Hepatocyte (in vitro differentiated cells): ENCODE measurements at places on chromosomes 12 and 14. TPM values are rescaled to one million over a fixed set of nuclear protein-coding genes. Genes with fewer than 3 reads are reported as not detected.

The RNASE7 gene
- total RNA-seq = not detected in 2 replicates

The TAS2R50 gene
- 1.5 and 2.0 TPM in 2 replicates for total RNA-seq

DNA sequence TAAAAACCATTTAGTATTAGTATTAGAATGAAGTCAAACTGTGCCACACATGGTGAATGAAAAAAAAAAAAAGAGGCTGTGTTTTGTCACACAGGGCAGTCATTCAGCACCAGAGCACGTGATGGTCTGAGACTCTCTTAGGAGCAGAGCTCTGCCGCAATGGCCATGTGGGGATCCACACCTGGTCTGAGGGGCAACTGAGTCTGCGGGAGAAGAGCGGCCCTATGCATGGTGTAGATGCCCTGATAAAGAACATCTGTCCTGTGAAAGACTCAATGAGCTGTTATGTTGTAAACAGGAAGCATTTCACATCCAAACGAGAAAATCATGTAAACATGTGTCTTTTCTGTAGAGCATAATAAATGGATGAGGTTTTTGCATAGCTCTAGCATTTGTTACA is 12.2 kb upstream of the BDKRB1 start:
- H3K4me3 ChIP-seq = no peak overlapping the region
- H3K27me3 ChIP-seq = no peaks in the 10 kb centered on the region
- no peaks in the 10 kb centered on the region for H3K36me3 ChIP-seq
- peaks cover 22% of the 10 kb centered on the region for H3K4me1 ChIP-seq

DNA sequence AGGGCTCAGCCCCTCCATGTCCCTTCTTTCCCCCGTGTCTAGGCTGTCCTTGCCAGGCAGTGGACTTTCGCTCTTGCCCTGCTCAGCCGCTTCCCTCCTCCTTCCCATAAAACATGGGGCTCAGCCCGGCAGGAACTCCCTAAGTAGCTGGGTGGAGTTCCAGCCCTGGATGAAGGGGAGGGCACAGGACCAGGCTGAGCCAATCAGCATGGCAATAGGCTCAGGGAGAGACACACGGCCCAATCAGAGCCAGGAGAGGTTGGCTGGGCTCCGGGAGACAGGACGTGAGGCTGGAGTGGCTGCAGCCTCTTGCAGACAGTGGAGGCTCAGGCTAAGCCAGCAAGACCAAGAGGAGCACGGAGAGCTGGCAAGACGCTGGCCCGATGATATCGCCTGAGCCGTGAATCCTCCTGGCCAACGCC is 54.3 kb downstream of the GALNT9 start:
- no peaks in the 10 kb centered on the region for H3K36me3 ChIP-seq
- peak; percentile 66 for DNase-seq
- H3K27me3 ChIP-seq = peaks cover 18% of the 10 kb centered on the region
- H3K4me1 ChIP-seq = peaks cover 3% of the 10 kb centered on the region
- H3K27ac ChIP-seq = no peak overlapping the region

DNA sequence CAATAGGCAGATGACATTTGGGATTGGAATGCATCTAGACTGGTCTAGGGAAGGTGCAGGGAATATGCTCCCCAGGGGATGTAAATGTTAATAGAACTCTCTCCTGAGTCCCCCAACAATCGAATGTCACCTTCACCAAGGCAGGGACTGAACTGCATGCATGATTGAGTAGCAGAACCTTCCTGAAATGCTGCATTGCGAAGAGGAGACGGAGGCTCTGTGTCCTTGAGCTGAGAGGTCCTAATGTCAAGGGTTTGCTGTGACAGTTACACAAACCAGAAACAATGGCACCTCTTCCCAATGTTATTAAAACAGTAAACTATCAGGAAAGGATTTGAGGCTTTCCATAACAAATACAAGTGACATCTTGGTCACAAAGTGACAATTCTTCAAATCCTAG is 117.5 kb upstream of the SFSWAP start:
- H3K27me3 ChIP-seq = no peaks in the 10 kb centered on the region
- no peaks in the 10 kb centered on the region for H3K4me1 ChIP-seq
- no peak overlapping the region for H3K4me3 ChIP-seq
- H3K27ac ChIP-seq = no peak overlapping the region

GRCh38 chr12:124040291-124040690 is 67.3 kb downstream of the ZNF664 start:
- DNase-seq = no peak
- no peaks in the 10 kb centered on the region for H3K27me3 ChIP-seq
- no peak overlapping the region for H3K27ac ChIP-seq

GRCh38 chr12:98719515-98720504 is 74.7 kb downstream of the APAF1 start:
- no peak overlapping the region for H3K4me3 ChIP-seq
- no peak for DNase-seq
- no peaks in the 10 kb centered on the region for H3K27me3 ChIP-seq
- H3K4me1 ChIP-seq = no peaks in the 10 kb centered on the region

GRCh38 chr14:75467763-75468162 is 39.9 kb downstream of the JDP2 start:
- H3K4me1 ChIP-seq = no peaks in the 10 kb centered on the region
- no peaks in the 10 kb centered on the region for H3K27me3 ChIP-seq
- H3K4me3 ChIP-seq = no peak overlapping the region
- H3K27ac ChIP-seq = no peak overlapping the region

GRCh38 chr12:129372876-129373275 is 519.6 kb downstream of the GLT1D1 start:
- H3K36me3 ChIP-seq = no peaks in the 10 kb centered on the region
- no peaks in the 10 kb centered on the region for H3K27me3 ChIP-seq
- H3K4me3 ChIP-seq = no peak overlapping the region
- H3K27ac ChIP-seq = peak overlapping the region; percentile 40
- DNase-seq = peak; percentile 39

DNA sequence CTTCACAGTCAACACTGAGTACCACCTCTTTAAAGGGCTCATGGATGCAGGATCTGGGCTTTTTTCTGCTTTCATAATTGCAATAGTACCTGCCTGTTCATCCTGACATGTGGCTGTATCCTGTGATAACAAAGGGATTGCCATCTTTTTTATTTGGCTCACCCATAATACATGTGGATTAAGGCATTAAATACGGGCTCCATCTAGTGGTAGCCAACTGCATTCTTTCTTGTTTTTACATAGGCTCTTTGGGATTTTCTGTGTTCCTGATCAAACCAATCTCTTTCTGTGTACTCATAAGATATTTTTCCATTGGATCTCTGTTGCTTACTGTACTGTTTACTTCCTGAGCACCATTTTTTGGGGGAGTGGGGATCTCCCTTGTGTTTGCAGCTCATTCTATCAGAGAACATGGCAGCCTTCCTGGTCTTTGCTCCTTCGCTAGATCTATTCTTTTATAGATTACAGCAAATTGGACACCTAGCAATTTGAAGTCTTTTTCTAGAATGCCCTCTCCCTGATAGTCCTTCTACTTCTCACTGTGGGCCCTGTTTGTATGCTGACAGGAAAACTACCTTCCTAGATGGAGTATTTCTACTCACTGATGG is 723.4 kb upstream of the MDGA2 start:
- H3K27ac ChIP-seq = no peak overlapping the region
- H3K36me3 ChIP-seq = no peaks in the 10 kb centered on the region
- H3K4me1 ChIP-seq = no peaks in the 10 kb centered on the region
- no peaks in the 10 kb centered on the region for H3K27me3 ChIP-seq

- H3K4me1 ChIP-seq = no peaks in the 10 kb centered on the region
- no peak overlapping the region for H3K4me3 ChIP-seq
- DNase-seq = no peak
- H3K36me3 ChIP-seq = no peaks in the 10 kb centered on the region
Observed at GRCh38 chr12:29032446-29032845, 116.6 kb upstream of the FAR2 start.

GRCh38 chr12:1552911-1553491 is 41.4 kb downstream of the FBXL14 start:
- H3K4me3 ChIP-seq = no peak overlapping the region
- peaks cover 3% of the 10 kb centered on the region for H3K4me1 ChIP-seq
- peak overlapping the region; percentile 18 for H3K27ac ChIP-seq
- no peak for DNase-seq

- no peaks in the 10 kb centered on the region for H3K27me3 ChIP-seq
- no peak for DNase-seq
- no peaks in the 10 kb centered on the region for H3K36me3 ChIP-seq
- H3K27ac ChIP-seq = no peak overlapping the region
Observed at GRCh38 chr14:57403521-57403864, 13.1 kb downstream of the NAA30 start.

- H3K4me1 ChIP-seq = peaks cover 5% of the 10 kb centered on the region
- no peaks in the 10 kb centered on the region for H3K27me3 ChIP-seq
- H3K27ac ChIP-seq = no peak overlapping the region
- no peak overlapping the region for H3K4me3 ChIP-seq
- no peaks in the 10 kb centered on the region for H3K36me3 ChIP-seq
Observed at GRCh38 chr14:34693228-34693939, 21.0 kb downstream of the CFL2 start.

DNA sequence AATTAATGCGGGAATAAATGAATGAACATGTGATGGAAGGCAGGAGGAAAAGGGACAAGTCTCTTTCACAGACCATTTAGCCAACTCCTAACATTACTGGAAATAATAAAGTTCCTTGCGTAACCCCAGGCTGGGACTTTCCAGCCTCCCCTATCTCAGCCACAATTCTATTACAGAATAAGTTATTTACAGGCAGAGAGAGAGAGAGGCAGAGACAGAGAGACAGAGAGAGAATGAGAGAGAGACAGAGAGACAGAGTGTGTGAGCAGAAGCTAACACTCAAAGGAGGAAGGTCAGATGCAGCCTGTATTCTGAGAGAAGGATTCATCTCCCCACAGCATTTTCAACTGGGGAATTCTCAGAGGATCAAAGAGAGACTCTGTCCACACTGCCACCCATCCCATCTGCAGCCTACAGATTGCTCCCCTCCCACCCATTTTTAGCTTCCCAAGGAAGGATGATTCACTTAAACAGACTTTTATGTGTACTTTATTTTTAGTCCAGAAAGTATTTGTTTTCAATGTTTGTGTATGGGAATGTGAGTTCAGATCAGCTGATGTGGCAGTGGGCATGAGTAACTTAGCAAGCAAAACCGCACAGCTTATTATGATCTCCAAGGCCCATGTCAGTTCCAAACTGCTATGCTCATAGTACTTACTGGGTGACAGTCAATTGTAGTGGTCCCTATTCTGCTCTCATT is 165.7 kb downstream of the CAND1 start:
- DNase-seq = peak; percentile 66
- H3K27ac ChIP-seq = peak overlapping the region; percentile 74
- H3K27me3 ChIP-seq = no peaks in the 10 kb centered on the region
- H3K4me1 ChIP-seq = peaks cover 27% of the 10 kb centered on the region
- no peaks in the 10 kb centered on the region for H3K36me3 ChIP-seq

DNA sequence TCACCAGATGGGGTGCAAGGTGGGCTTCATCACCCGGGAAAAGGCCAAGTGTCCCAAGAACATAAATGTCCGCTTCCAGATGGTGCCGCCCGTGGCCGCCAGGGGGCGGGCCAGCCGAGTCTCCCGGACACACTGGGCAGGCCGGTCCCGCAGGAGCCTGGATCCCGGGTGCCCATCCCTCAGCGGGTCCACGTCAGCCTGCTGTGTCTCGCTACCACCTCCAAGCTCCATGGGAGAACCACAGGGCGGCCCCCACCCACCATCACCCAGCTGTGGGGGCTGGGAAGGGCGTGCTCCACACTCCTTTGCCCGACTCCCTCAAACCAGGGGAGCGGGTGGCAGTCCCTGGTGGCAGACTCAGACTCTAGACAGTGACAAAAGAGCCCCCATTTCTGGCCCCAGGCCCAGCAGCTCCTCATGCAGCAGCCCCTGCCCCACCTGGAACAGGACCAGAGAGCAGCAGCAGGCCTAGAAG is 22.0 kb upstream of the NUDT14 start:
- no peak overlapping the region for H3K4me3 ChIP-seq
- no peaks in the 10 kb centered on the region for H3K36me3 ChIP-seq
- peak; percentile 85 for DNase-seq
- H3K27me3 ChIP-seq = peaks cover 4% of the 10 kb centered on the region
- no peak overlapping the region for H3K27ac ChIP-seq

DNA sequence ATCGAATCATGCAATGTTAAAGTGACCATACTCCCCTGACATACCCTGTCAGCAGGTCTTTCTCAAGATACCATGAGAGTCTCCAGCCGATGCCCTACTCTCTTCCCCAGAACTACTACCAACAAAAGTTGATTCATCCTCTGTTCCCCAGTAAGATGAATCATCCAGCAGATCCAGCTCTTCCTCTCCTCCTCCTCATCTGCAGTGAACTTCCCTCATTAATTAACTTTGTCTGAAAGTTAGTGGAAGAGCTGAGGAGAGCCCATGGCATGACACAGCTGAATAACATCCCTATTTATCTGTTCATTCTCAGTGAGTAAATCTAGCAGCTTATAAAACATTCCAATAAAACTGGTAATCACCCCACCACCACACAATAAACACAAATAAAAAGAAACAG is 213.4 kb downstream of the EGLN3 start:
- H3K36me3 ChIP-seq = no peaks in the 10 kb centered on the region
- no peaks in the 10 kb centered on the region for H3K4me1 ChIP-seq
- no peak overlapping the region for H3K4me3 ChIP-seq
- no peak for DNase-seq
- H3K27me3 ChIP-seq = no peaks in the 10 kb centered on the region

GRCh38 chr14:74905595-74906142 is 17.4 kb downstream of the RPS6KL1 start:
- H3K36me3 ChIP-seq = no peaks in the 10 kb centered on the region
- no peaks in the 10 kb centered on the region for H3K27me3 ChIP-seq
- no peak overlapping the region for H3K27ac ChIP-seq
- H3K4me3 ChIP-seq = no peak overlapping the region

- H3K27ac ChIP-seq = no peak overlapping the region
- H3K4me3 ChIP-seq = no peak overlapping the region
- no peaks in the 10 kb centered on the region for H3K36me3 ChIP-seq
Observed at GRCh38 chr12:91983935-91984334, 161.7 kb downstream of the BTG1 start.

GRCh38 chr12:79547044-79547734 is 143.6 kb downstream of the PAWR start:
- no peaks in the 10 kb centered on the region for H3K27me3 ChIP-seq
- H3K36me3 ChIP-seq = no peaks in the 10 kb centered on the region
- peaks cover 28% of the 10 kb centered on the region for H3K4me1 ChIP-seq
- H3K4me3 ChIP-seq = no peak overlapping the region

DNA sequence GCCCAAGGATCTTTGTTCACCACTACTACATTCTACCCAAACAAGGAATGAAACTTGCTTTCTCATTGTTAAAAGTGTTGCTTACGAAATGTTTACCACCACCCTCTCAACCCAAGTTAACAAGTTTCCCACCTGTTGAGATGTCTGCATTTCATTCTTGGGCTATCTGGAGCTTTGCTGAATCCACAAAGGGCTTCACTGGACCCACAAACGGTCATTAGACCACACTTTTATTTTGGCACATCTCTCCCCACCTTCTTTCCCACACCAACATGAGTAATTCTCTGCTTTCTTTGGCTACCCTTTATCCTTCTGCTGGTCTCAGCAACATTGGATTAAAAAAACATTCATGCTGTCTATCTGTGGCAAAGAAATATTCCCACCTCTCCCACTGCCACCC is 78.0 kb downstream of the TMEM260 start:
- H3K27me3 ChIP-seq = no peaks in the 10 kb centered on the region
- peaks cover 3% of the 10 kb centered on the region for H3K4me1 ChIP-seq
- no peaks in the 10 kb centered on the region for H3K36me3 ChIP-seq
- no peak overlapping the region for H3K4me3 ChIP-seq
